Activated naive CD4-positive, alpha-beta T cell (primary cell): ENCODE measurements at places on chromosomes 2 and 18.

DNA sequence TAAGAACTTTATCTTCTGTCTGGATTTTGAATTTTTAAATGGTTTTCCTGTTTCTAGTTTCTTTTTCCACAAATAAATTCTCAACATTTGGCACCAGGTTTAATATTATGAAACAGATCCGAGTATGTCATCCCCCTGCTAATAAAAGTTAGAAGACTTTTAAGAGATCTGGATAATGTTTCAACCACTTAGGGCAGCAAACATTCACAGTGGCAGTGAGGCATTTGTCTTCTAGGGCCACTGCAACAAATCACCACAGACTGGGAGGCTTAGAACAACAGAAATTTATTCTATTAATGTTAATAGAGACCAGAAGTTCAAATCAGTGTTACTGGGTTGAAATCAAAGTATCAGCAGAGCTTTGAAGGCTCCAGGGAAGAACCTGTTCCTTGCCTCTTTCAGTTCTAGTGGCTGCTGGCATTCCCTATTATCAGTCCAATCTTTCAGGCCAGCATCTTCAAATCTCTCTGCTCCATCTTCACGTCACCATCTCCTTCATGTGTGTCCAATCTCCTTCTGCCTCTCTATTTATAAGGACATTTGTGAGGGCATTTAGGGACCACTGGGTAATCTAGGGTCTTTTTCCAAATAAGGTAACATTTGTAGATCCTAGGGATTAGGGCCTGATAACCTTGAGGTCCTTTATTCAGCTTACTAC is 23.4 kb downstream of the ACSL3 start:
- DNase-seq: no peak

- no peak for DNase-seq
Measured at GRCh38 chr2:152863826-152864225, 145.4 kb downstream of the ARL6IP6 start.

DNA sequence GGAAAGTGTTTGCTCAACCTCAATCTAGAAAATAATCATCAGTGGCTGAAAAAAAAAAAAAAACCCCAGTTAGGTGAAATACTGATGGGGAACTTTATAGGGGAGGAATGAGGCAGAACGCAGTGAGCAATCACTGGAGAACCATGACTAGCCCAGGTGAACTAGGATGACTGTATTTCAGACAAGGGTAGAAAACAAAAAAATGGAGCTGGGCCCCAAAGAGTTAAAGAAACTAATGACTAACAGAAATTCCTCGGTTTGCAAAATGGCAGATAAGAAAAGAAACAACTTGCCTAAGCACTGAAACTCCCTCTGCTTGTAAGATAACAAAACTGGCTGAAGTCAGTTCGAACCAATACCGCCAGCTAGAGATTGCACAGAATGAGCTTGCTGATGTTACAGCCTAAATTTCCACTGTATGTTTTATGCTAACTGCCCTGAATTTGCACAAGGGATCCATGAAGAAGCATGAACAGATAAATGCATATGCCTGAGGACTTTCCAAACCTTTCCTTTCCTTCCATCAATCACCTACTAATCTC is 245.9 kb downstream of the METTL4 start:
- DNase-seq: no peak

GRCh38 chr2:209376686-209377085 is 47.2 kb upstream of the MAP2 start:
- DNase-seq: no peak

GRCh38 chr2:34102339-34102738 is 503.2 kb upstream of the FAM98A start:
- DNase-seq: no peak

DNA sequence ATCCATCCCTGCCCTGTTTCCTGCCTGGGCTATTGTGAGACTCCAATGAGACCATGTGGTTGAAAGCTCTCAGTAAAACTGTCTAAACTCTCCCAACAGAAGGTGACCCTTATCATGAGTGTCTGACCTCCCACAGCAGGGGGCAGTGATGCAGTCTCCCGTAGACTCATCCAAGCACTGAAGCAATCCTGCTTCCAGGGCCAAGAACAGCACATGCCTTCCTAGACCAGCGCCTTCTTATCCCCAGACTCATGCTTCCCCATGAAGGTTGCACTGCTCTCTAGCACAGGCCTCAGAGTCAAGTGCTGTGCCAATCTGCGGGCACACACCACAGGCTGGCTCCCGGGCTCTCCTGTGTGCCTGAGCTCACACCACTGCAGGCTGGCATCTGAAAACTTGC is 112.3 kb downstream of the TNS1 start:
- DNase-seq: no peak

GRCh38 chr2:242088471-242089212 is 219.1 kb downstream of the RTP5 start:
- peak; percentile 88 for DNase-seq

DNA sequence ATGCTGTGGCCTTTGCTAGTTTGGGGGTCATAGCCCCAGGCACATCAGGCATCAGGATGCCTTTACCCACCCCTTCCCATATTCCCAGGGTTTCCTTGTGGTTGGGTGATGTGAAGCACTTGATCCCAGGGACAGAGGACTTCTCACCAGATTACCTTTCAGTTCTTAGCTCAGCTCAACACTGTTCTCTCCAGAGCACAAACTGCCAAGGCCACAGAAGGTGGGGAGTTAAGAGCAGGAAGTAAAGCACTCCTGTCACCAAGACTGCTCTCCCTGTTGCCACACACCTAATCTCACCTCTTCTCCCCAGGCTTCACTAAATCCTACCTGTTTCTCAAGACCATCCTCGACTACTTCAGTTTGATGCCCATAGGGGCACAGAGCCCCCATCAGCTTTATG is 25.9 kb downstream of the FHOD3 start:
- DNase-seq: no peak

GRCh38 chr2:210598219-210598618 is 41.8 kb downstream of the CPS1 start:
- no peak for DNase-seq

GRCh38 chr2:102789349-102790090 is 27.7 kb downstream of the TMEM182 start:
- DNase-seq: no peak

DNA sequence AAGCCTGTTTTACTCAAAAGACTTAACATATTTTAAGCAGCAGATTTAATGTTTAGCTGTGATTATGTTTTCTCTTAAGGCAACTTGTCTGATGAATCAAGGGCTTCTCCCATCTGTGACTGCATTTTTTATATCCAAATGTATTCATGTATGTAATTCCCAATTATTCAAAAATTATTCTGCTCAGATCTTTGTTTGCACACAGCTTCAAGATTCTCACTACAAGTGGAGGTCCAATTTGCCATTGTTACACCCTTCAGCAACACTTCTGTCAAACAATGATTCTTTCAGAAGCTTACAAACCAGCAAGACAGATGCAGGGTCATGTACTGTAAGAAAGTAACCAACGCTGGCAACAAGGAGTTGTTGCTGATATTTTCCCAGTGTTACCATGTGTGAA is 5.9 kb upstream of the LRPPRC start:
- no peak for DNase-seq

- DNase-seq: no peak
Measured at GRCh38 chr2:10221976-10222870, 80.5 kb upstream of the HPCAL1 start.

GRCh38 chr2:229339618-229340017 is 68.5 kb upstream of the PID1 start:
- no peak for DNase-seq

- DNase-seq: no peak
Measured at GRCh38 chr18:36187193-36187825, at the start of gene MOCOS. TSS of gene MOCOS (plus strand) at chr18:36187497. CDS start at chr18:36187540, 43 bp downstream.

- no peak for DNase-seq
Measured at GRCh38 chr2:201977651-201978050, 56.0 kb upstream of the FZD7 start.

- DNase-seq: no peak
Measured at GRCh38 chr2:121260370-121261154, 24.4 kb downstream of the TFCP2L1 start.

GRCh38 chr2:85511008-85511811 is 27.8 kb upstream of the MAT2A start:
- DNase-seq: no peak

GRCh38 chr2:88560619-88561307 is 66.5 kb downstream of the EIF2AK3 start:
- no peak for DNase-seq

DNA sequence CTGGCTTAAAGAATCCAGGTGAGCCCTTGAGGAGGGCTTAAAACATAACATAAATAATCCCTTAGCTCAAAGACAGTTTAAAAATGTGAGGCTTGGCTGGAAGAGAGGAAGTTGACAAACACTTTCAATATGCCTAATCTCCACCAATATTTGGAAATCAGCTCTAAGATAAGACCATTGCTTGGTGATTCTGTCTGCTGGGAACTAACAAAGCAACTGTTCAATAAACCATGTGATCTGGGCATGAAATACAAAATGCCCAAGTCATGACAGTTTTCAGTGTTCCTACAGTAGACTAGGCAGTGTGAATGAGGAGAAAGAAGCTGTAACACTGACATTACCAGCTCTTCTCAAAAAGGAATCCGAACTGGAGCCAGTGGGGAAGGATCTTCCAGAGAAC is 10.7 kb downstream of the MFF start:
- DNase-seq: no peak
